ENCODE measurements at places on chromosomes 4 and X.

DNA sequence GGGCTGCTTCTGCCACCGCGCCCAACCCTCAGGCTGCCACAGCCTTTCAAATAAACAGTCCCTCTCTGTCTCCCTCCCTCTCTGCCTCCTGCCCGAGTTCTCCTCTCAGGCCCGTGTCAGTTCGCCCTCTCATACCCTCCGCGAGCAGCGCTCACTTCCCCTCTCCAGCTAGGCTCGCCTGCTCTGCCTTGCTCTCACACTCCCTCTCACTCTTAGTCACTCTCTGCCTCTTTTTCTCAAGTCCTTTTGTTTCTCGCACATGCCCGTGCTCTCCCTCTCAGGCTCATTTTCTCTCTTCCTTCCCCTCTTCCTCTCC lies 3.2 kb downstream of the EFNB1 start:
- peak; percentile 50 for DNase-seq

GRCh38 chrX:40434443-40434842 lies 146.3 kb upstream of the ATP6AP2 start:
- no peak for DNase-seq

- no peak for DNase-seq
These were observed 242.7 kb upstream of the WDFY3 start for GRCh38 chr4:85209161-85209560.

GRCh38 chr4:8819473-8820177 lies 52.0 kb downstream of the HMX1 start:
- DNase-seq = no peak

- DNase-seq = no peak
These were observed 34.1 kb downstream of the P2RY8 start for GRCh38 chrX:1502853-1503252.

DNA sequence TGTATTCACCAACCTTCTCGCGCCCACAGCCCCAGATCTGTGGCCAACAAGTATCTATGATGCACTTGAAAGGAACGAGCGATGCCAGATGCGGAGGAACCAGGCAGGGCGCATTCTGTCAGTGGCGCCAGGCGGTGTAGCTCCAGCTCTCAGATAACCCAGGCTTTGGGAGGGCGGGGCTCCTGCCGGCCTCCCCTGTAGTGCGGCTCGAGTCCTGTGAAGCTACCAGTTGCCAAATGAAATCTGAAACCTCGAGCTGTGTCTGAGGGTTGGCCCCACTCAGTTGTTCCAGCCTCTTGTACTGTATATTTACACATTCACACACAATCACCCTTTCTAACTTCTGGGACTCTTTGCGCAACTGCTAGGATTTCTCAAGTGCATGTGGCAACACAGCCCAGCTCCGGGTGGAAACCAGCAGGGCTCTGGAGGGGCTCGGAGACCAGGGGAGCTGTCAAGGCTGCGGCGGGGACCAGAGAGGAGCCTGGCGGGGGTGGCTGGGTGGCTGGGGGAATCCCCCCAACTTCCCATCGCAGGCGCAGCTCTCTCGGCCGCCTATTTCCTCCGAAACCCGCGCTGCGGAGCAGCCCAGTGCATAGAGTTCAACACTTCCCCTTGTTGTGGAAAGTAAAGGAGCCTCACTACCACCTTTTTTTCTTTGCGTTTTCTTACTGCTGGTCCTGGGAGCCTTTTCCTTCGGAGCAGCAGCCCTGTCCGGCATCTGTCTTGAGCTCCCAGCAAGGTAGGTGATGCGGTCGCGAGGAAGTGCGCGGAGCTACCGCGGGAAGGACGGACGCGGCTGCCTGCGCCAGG lies at the start of gene ARHGAP24:
TSS of gene ARHGAP24 (plus strand) at position 333 of the 813 bp plus-strand sequence.
- DNase-seq = peak; percentile 87

- no peak for DNase-seq
These were observed 133.3 kb downstream of the STK32B start for GRCh38 chr4:5184606-5185005.

DNA sequence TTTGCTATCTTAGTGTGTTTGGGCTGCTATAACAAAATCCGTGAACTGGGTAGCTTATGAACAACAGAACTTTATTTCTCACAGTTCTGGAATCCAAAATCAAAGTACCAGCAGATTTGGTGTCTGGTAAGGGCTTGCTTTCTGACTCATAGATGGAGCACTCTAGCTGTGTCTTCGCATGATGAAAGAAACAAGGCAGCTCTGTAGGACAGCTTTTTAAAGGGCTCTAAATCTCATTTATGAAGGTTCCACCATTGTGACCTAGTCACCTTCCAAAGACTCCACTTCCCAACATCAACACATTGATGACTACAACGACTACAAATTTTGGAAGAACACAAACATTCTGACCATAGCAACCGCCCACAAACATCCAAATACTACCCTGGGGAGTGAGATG lies 158.6 kb upstream of the LCORL start:
- no peak for DNase-seq

DNA sequence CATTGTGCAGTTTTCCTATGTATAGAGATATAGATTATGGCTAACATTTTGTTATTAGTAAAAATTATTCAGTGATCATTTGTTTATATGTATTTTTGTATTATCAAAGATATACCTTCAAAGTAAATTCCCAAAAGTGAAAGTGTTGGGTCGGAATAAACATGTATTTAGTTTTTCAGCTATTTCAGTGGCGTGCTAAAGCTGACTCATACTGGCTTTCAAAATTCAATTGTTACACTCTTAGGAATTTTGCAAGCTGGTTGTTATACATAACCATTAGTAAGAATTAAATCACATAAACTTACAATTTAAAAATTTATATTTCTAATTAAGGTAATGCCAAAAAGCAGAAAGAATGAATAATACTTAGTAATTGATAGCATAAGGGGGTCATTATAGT lies 288.4 kb upstream of the NRK start:
- no peak for DNase-seq
